Forelimb muscle (tissue), 1 donor: ENCODE measurements at places on chromosomes 3 and 15. TPM values are rescaled to one million over a fixed set of nuclear protein-coding genes. Genes with fewer than 3 reads are reported as not detected.

The IL17RD gene
- polyA plus RNA-seq, result 22.1 TPM

The RMDN3 gene
- polyA plus RNA-seq, result 20.2 TPM

The BTBD1 gene
- 115 TPM for polyA plus RNA-seq

DNA sequence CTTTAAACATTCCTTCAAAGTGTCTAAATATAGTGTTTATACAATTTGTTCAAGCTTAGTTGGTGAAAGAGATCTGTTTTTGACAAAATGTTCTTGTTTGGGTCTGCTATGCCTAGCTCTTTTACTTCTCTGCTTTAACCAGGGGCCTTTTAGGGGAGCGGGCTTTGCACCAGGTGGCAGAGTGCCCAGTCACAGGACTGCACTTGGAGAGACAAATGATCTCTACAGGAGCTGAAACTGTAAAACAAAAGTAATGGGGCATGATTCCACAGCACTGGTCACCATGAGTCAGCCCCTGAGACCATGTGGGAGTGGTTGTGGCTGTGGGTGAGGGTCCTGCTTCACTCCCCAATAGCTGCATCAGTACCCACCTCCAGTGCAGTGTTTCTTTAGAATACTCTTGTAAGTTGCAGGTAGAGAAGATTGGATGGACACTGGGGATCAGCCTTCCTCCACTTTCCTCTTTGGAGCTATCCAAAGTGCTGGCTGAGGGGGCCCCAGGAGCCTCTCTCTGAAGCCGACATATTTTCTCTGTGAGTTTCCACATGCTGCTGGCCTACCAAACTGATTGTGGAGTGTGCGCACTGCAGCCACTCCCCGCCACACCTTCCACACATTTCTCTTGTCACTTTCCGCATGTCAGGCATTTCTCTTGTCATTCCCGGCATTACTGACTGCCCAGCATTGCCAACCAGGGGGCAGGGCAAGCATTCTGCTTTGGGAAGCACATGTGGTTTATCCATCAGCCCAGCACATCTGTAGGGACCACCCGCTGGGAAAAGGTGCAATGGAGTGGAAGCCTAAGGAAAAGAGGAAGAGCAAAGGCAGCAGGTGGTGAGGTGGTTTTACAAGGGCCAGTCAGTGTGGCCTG, 110.0 kb downstream of the EPHB1 start:
- no peak for DNase-seq

The CRABP1 gene
- 29.2 TPM for polyA plus RNA-seq

The ZNF35 gene
- 6.4 TPM for polyA plus RNA-seq

The RASGRF1 gene
- 0.13 TPM for polyA plus RNA-seq

The GXYLT2 gene
- 28.2 TPM for polyA plus RNA-seq

DNA sequence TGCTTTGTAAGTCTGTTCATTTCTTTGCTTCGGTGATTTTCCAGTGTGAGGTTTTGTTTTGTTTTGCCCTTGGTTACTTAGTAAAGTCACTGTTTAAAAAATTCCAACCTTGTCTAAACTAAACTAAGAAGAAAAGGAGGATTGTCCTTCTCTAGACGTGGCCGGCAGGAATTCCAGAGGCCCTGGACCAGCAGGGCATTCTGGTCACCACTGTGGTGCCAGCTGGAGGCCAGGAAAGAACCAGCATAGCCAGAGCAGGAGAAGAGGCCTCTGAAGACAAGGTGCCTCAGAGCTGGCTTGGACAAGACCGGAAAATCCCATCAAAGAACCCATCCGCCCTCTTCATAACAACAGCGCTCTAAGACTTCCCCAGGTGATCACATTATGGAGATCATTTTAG, 8.2 kb downstream of the PLOD2 start:
- DNase-seq, result no peak

The SEC22A gene
- polyA plus RNA-seq, result 15.6 TPM

DNA sequence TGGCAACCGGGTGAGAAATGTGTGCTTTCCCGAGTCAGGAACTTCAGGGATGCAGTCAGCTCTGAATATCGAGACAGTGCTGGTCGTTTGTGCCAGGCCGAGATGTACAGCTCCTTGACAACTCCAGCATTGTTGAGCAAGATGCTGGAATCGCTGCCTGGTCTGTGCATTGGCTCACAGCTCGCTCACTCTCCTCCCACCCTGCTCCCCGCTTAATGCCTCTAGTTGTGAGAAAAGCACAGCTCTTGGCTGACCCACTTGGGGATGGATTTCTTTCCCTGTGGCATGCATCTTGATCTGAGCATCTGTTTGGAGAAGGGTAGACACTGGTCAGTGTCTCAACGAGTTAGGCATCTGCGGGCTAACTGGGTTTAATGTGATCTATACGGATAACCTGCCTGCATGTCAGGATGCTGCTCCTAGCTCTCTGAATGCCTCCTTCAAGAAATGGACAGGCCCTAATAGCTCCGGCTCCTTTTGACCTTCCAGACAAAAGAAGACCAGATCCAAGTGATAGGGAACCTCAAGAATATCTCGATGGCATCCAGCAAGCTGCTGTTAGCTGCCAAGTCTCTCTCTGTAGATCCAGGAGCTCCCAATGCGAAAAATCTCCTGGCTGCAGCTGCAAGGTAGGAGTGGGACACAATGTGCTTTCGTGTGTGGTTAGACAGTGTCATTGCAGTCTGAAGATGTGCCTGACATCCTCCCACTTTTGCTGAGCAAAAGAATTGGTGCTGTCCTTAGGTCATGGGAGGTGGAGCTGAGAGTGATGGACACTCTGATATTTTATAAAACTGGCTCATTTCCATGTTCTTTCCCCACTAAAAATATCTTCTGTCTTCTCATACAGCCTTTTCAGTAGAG, 302.2 kb upstream of the TPM1 start:
- DNase-seq, result no peak

The AMT gene
- 14.4 TPM for polyA plus RNA-seq
